Activated T-helper 9 cell treated with anti-CD3 and anti-CD28 coated beads, Interleukin-2, amount 50 U/mL, for 16 hours (primary cell): ENCODE measurements at places on chromosomes 12 and 14.

DNA sequence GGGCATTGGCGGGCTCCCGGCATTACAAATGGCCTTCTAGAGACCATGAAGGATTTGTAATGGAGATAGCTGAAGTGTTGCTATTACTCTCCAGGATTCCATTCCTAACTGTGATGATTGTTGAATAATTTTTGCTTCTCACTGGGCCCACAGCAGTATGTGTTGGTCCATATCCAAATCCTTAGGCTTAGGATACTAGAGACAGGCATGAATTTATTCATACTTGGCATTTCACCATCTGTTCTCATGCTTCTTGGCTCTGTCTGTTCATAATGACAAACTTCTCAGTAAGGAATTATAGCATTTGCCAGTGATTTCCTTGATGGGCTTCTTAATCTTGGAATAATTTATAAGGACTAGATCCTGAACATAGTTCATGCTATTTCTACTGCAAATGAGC is 832.9 kb downstream of the C12orf50 start:
- no peak for DNase-seq

- no peak for DNase-seq
Observed at GRCh38 chr14:105864651-105865265, 338.4 kb downstream of the TMEM121 start.

- DNase-seq, result no peak
Observed at GRCh38 chr12:2582631-2583030, 212.1 kb upstream of the FKBP4 start.

DNA sequence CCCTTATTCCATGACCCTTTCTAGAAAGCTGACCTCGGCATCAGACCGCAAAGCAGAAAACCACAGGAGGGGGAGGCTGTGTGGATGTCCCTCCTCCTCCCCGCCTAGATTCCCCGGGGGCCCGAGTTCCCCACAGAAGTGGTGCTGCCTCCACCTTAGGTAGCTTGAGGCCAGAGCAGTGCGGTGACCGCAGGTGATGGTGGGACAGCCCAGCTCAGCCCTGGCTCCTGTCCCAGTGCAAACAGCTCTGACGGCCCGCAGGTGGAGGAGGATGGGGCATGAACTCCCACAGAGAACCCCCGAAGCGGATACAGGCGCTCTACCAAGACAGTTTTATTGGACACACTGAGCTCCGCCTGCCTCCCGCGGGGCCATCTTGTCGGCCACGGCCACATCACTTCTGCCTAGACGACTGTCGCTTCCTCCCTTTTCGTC is 19.5 kb downstream of the ARL6IP4 start:
- DNase-seq, result no peak

GRCh38 chr12:107385509-107385908 is 292.2 kb upstream of the CRY1 start:
- DNase-seq, result no peak

DNA sequence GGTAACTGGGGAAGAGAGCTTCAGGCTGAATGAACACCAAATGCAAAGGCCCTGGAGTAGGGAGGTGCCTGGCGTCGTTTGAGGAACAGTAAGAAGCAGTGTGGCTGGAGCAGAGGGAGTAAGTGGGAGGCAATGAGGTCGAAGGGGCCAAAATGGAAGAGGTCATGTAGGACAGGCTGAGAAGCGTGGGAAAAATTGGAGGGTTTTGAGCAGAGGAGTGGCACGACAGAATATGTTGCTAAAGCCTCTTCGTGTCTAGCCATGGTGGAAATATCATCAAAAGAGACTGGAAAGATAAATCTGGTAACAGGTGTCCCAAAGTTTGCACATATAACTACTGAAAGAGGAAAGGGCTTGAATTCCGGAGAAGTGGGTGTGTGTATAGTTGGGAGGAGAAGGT is 1.9 kb downstream of the TRIM9 start:
- no peak for DNase-seq

- DNase-seq, result no peak
Observed at GRCh38 chr14:71690478-71690877, 241.8 kb upstream of the RGS6 start.

DNA sequence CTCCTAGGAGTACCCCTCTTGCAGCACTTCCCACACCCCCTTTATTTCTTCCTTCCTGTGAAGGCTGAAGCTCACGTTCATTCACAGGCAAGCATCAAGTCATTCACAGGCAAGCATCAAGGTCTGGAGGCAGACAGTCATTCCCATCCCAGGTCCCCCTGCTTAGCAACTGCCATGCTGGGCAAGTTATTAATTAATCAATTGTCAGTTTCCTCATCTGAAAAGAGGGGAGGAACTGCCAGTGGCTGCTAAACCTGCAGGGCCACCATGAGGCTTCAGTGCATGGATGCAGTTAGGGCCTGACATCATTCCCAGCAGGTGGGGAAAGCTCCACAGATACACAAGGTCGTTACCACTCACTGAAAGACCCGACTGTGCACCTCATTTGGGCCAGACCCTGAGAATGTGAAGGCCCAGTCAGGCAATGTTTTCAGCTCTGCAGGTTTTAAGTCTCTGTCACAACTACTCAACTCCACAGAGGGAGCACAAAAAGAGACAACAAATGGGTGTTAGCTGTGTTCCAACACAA is 85.0 kb upstream of the GPR68 start:
- DNase-seq, result no peak

- no peak for DNase-seq
Observed at GRCh38 chr12:132600048-132601032, 10.0 kb downstream of the LRCOL1 start.

- no peak for DNase-seq
Observed at GRCh38 chr12:3018284-3019004, 58.7 kb upstream of the TSPAN9 start.
